Activated naive CD4-positive, alpha-beta T cell treated with anti-CD3 and anti-CD28 coated beads for 36 hours (primary cell): ENCODE measurements at places on chromosomes 5 and 9. TPM values are rescaled to one million over a fixed set of nuclear protein-coding genes. Genes with fewer than 3 reads are reported as not detected.

DNA sequence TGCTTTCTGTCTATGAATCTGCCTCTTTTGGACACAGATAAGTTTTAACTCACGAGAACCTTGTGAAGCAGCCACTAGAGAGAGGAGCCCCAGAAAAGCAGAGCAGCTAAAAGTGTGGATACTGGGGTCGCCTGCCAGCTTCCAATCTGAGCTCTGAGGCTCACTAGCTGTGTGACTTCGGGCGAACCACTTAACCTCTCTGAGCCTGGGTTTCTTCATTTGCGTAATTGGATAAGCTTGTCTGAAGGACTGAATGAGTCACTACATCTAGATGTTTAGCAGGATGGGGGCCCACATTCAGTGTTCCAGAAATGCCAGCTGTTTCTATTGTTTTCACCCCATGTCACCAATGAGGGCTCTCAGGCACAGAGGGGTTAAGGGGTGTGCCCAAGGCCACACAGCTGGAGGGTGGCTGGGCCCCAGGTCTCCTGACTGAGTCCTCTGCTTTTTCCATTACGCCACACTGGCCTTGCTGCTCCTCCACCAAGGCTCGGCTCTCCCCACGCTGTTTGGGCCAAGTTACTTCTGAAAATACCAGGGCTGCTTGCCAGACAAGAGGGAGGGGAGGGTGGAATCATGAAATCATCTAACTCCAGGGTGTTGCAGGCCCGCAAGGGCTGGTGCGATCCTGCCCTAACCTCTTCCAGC is 36.2 kb downstream of the SH3PXD2B start:
- DNase-seq, result no peak

DNA sequence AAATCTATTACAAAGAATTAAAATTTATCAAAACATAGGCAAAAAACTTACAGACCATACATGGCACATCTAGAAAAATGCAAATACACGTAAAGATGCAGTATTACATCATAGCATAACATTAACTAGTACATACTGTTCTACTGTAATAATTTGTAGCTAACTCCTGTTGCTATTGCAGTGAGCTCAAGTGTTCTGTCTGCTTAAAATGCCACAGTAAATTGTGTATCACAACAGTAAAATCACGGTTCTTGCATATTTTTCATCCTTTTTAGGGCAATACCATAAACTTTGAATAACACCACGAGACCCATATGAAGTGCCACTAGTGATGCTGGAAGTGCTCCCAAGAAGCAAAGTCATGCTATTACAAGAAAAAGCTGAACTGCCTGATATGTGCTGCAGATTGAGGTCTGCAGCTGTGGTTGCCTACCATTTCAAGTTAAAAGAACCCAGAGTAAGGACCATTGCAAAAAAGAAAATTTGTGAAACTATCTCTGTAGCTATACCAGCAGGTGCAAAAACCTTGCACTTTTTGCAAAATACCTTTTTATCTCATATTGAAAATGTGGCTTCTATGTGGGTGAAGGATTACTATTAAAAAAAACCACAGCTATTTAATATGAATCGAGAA is 14.2 kb downstream of the HOMER1 start:
- DNase-seq, result no peak

DNA sequence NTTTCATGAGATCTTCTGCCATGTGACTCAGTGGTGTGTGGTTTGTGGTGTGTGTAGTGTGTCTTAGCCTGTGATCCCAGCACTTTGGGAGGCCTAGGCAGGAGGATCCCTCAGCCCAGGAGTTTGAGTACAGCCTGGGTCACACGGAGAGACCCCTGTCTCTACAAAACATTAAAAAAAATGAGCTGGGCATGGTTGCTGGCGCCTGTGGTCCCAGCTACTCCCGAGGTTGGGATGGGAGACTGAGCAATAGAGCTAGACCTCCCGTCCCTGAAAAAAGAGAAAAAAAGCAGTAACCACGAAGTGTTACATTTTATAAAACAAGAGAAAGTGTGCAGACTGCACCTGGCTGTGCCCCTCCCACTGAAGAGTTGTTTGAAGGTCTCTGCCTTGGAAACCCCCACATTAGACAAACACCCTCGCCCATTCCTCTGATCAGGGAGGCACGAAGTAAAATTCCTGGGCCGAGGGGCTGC is 21.2 kb upstream of the RNU6ATAC start:
- DNase-seq, result peak; percentile 44

DNA sequence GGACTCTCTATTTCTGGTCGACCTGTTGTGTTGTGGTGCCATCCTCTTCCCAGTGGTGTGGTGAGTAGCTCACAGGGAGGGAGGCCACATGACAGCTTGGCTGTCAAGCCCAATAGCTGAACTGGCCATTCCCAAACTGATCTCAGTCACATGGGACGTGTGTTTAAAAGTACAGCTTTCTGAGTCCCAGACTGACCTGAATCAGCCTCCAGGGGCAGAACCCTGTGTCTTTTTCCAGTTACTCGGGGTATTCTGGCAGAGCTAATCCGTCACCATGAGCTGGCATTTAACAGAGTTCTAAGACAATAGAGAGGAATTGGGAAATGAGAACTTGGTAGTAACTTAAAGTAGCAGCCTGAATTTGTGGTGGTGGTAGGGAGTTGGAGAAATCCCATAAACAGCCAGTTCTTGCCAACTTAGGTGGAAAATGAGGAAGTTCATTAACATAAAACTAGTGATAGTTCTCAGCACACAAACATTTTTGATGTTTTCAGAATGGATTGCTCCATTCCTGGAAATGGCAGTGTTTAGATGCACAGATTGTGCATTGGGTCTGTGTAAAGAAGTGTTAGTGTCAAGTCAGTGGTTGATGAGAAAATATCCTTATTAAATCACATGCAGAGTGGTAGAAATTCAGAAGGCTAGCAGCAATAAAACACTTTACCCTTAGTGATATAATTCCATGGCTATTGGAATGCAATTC is 50.9 kb downstream of the GPR107 start:
- DNase-seq, result no peak

- DNase-seq, result no peak
Observed at GRCh38 chr9:123551734-123552133, 195.7 kb downstream of the CRB2 start.

IFNB1 gene
- 0.44 TPM for total RNA-seq

CAVIN4 gene
- not detected for total RNA-seq
